ENCODE measurements at places on chromosomes 16 and 17. TPM values are rescaled to one million over a fixed set of nuclear protein-coding genes. Genes with fewer than 3 reads are reported as not detected.

KRT12 gene
- not detected for total RNA-seq

TAC4 gene
- total RNA-seq = 0.43 TPM

TBX2 gene
- total RNA-seq = 12.1 TPM

CSHL1 gene
- total RNA-seq = not detected

SNX11 gene
- 10.5 TPM for total RNA-seq

KRTAP4-6 gene
- total RNA-seq = not detected

SLC9A5 gene
- total RNA-seq = 0.84 TPM

DPEP3 gene
- not detected for total RNA-seq

KIF18B gene
- 2.5 TPM for total RNA-seq

FA2H gene
- total RNA-seq = 0.32 TPM

TMC8 gene
- total RNA-seq = 4.3 TPM

HOXB6 gene
- 0.57 TPM for total RNA-seq

DNA sequence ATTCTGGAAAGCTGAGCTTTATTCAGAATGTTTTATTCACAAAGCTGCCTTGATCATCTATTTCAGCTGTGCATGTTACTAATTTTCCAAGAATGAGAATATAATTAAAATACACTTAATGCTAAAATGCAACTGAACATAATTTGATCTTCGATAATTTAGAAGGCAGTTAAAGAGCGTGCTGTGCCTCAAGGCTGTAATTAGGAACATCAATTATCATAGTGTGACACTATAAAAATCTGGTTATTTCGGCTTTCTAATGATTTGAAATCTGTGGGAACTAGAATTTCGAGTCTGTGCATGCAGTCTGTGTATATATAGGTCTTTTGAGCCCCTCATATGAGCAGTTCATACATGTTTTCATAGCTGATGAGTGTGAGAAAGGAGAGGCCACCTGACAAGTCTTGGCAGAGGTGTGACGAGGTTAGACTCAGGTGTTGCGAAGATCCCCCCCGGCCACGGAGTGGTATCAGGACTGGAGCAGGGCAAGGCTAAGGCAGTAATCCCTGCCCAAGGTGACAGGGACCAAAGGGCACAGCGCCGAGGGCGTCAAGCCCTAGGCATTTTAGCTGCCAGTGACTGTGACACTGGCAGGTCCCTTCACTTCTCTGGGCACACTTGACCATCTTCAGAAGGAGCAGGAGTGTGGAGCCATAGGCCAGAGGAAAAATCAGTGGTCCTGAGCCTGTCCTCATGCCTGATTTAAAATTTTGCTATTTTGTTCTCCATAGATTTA lies 328.5 kb downstream of the SNX29 start:
- DNase-seq = no peak

- no peak for DNase-seq
These were observed 21.8 kb downstream of the SREBF1 start for GRCh38 chr17:17815062-17815406.

GRCh38 chr16:4420505-4421105 lies 4.2 kb upstream of the CORO7 start:
- no peak for DNase-seq

DNA sequence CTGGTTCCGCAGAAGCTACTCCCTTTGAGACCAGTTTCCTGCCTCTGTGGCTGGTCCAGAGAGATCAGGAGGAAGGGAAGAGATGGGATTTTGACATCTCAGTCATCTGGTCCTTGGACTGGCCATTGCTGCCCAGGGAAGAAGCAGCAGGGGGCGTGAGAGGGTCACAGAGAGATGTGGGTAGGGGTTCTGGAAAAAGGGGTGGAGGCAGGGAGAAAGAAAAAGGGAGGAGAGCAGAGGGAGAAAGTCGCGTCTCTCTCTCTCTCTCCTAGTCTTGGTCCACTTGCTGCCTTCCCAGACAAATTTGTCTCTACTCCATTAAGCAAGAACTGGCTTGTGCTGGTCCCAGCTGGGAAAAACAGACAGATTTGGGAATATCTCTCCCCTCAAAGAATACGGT lies 4.4 kb downstream of the SHBG start:
- DNase-seq = no peak

DNA sequence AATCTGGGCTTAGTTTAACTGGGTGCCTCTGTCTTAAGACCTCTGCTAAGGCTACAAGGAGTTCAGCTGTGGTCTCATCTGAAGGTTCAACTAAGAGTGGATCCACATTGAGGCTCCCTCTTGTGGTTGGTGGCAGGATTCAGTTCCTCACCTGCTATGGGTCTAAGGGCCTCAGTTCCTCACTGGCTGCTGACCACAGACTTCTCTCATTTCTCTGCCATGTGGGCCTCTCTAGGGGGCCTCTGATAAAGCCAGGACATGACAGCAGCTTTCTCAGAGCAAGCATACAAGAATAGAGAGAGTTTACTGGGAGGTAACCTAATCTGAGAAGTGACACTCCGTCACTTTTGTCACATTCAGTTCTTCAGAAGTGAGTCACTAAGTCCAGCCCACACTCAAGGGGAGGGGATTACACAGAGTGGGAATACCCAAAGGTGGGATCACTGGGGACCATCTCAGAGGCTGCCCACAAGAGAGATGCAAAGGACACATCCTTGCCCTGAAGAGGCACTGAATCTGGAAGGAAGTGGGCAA lies 19.2 kb upstream of the ABAT start:
- DNase-seq = no peak

DNA sequence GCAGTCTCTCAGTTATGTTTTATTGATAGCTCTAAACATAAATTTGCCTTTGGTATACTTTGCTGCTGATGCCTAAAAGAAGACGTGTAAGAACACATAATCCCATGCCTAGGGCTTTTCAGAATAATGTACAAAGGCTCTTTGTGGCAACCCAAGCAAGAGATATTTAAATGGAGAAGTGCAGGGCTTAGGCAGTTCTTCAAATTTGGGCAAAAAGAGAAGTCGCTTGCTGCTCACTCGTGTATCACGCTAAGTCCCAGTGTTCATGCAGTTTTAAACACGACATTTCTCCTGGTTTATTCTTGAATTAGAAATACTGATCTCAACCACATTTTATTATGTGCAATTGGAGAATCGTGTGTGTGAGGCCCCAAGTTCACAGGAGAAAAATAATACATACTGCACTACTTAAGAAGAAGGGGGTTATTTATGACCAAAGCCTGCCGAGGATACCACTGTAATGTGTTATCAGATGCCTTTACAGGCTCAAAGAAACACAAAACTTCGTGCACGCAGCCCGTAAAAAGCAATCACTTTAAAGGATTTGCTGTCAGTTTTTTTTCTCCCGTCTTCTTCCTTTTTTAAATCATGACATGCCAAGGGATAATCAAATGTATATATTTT lies 22.5 kb upstream of the IRX6 start:
- DNase-seq = no peak

GRCh38 chr16:12132290-12132689 lies 155.8 kb downstream of the SNX29 start:
- no peak for DNase-seq

DNA sequence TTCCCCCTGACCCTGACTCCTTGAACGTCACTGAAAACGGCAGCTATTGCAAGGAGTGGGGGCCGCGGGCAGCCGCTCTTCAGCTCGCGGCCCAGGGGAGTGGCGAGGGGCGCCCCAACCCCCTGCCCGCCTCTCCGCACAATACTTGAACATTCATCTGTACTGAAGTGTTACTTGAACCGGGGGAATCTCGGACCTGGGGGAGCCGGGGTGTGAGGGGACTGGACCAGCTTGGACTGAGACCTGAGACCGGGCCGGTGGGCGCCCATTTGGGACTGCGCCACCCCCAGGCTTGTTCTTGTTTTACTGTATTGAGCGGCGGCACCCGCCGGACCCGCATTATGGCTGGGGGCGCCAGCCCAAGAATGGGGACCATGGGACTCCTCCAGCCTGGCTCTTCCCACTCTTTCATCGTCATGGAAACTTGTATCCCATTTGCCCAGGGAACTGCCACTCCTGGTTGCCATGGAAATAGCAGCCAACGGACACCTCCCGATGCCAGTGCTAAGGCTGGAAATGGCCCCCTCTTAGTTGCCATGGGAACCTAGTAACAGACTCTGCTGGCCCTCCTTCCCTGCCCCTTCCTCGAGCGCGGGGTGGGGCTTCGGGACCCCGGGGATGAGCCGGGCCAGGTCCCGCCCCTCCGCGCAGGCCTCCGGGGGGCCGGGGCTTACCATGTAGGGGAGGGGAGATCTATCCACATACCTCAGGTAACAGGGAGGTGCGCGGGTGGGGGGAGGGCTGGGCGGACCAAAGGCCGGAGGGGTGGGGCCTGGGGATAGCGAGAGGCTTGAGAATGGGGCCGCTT lies 805 bp upstream of the ORAI3 start:
- peak; percentile 89 for DNase-seq

GRCh38 chr16:27080895-27081294 lies 14.2 kb downstream of the C16orf82 start:
- DNase-seq = no peak

DNA sequence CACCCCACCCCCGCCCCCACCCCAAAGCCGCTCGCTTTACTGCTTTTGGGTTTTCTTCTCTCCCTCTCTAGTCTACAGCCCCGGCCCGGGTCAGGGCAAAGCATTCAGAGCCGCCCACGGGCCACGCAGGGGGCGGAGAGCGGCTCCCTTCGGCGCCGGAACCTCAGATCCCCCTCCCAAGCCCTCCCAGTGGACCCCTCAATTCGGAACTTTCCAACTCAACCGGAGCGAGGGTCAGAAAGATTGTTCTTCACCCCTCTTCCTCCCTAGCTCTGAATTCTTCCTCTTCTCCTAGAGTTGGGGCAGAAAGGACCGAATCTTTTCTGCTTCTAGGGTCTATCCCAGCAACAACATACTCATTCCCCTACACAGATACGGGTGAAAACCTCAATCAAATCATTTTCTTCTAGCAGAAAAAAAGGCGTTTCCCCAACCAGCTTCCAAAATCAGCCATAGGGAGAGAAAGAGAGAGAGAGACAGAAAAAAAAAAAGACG lies 1.0 kb downstream of the HOXB2 start:
- DNase-seq = no peak

DNA sequence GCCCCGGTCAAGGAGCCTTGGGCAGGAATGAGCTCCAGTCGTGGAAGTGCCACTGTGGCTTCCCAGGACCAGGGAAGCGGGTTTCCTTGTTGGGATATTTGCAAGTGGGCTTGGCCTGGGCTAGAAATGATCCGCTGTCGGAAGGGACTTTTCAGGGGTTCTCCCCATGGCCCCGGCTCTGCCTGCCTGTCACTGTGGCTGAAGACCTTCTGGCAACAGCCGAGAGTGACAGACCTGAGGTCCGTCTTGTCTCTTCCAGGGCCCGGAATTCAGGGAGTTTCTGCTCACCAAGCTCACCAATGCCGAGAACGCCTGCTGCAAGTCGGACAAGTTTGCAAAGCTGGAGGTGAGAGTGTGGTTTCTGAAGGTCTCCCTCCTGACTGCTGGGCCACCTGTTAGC lies 57.7 kb downstream of the OR1D5 start:
- no peak for DNase-seq

DNA sequence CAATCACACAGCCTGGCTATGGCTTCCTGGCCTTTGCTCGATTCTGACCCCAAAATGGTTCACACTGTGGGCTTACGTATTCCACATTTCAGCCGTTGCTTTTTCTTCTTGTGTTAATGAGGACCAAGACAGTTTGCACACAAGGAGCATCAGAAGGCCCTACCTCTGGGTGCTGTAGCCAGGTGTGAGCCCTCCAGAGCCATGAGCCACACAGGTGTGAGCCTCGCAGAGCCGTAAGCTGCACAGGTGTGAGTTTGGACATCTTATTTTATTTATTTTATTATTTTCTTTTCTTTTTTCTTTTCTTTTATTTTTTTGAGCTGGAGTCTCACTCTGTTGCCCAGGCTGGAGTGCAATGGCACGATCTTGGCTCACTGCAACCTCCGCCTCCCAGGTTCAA lies 70.6 kb downstream of the LMF1 start:
- DNase-seq = peak; percentile 1

GRCh38 chr16:54140057-54140787 lies 146.4 kb downstream of the IRX3 start:
- no peak for DNase-seq

- DNase-seq = peak; percentile 95
These were observed 15.2 kb downstream of the GALK1 start for GRCh38 chr17:75749545-75750389.

DNA sequence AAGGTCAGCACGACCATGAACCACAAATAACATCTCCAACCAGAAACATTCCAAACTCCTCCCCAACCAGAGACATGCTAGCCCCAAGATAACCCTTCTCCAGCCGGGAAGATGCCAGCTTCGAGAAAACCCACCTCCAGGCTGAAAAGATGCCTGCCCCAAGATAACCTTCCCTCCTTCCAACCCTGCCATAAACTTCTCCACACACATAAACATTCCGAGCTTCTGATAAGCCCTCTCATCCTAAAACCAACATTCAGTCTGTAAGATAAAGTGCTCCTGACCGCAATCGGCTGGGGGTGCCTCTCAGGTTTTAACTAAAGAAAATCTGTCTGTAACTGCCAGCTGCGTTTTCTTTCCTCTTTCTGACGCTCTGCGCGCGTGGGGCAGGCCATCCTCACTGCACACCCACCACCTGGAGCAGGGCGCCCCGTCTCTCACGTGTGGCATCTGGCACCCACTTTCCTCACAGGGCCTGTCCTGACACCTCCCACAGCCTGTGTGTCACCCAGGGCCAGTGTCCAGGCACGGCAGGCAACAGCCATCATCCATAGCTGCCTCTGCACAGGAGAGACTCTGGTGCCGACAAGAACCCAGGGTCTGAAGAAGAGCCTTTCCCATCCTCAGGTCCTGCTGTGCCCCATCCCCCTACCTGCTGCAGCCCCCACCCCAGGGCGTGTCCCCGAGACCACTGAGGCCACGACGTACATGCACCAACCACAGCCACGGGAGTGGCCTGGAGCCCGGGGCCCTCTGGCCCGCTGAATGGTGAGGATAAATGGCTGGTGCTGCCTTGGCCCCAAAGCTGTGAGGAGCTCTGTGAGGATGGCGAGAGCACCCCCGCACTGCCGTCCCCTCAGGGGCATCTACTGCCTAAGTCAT lies 3.7 kb downstream of the TEPSIN start:
- DNase-seq = peak; percentile 27

- DNase-seq = no peak
These were observed 9.6 kb downstream of the POLR2C start for GRCh38 chr16:57471852-57472664.

GRCh38 chr17:80729761-80730160 lies 185.1 kb downstream of the RPTOR start:
- DNase-seq = no peak

GRCh38 chr16:63890081-63890480 lies 1231.8 kb downstream of the CDH11 start:
- DNase-seq = no peak

GRCh38 chr16:3192476-3193019 lies 4.5 kb downstream of the OR1F1 start:
- no peak for DNase-seq

- no peak for DNase-seq
These were observed 142.6 kb downstream of the STX8 start for GRCh38 chr17:9432934-9433421.

GRCh38 chr16:31869511-31870201 lies 4.0 kb upstream of the ZNF267 start:
- DNase-seq = no peak

- DNase-seq = no peak
These were observed 92.8 kb downstream of the KATNIP start for GRCh38 chr16:27642756-27643155.

DNA sequence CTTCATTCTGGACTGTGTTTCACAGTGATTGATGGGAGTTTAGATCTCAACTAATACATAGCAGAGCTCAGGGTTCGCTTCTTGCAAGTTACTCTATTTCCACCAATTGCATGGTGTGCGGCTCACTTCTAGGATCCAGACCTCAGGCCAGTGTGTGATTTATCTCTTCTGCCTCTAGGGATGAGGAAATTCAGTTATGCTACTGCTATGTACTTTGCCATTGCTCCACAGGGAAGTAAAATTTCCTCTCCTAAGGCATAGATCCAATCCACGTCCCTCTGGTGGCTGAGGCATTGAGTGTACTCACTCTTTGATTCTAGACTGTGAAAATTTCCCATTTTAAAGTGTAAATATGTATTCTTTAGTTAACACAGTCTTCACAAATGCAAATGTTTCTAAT lies 214.1 kb downstream of the HS3ST3B1 start:
- DNase-seq = no peak
